ENCODE measurements at places on chromosomes 5 and 9. TPM values are rescaled to one million over a fixed set of nuclear protein-coding genes. Genes with fewer than 3 reads are reported as not detected.

The DHX29 gene
- total RNA-seq, result 28.8 TPM

The PAX5 gene
- not detected for total RNA-seq

The SLC23A1 gene
- not detected for total RNA-seq

The SELENOP gene
- total RNA-seq, result 11.4 TPM

The SLC36A2 gene
- not detected for total RNA-seq

The ADRA1B gene
- total RNA-seq, result 1.9 TPM

The DDX4 gene
- total RNA-seq, result not detected

The DMRT3 gene
- total RNA-seq, result not detected

The FST gene
- total RNA-seq, result 57.1 TPM

The MSX2 gene
- total RNA-seq, result 5.6 TPM

The GCNT1 gene
- total RNA-seq, result 14.7 TPM

The WDR31 gene
- 1.6 TPM for total RNA-seq

The CRHBP gene
- 4.7 TPM for total RNA-seq

The TSSK1B gene
- 0.20 TPM for total RNA-seq

The CNTNAP3 gene
- total RNA-seq, result 2.7 TPM

The CDH12 gene
- total RNA-seq, result not detected

The ITK gene
- 0.48 TPM for total RNA-seq

The NSUN2 gene
- total RNA-seq, result 78.8 TPM

The IFNA13 gene
- total RNA-seq, result not detected

The FOXD4L5 gene
- 0.11 TPM for total RNA-seq

The ENTREP1 gene
- total RNA-seq, result 2.0 TPM

The PCDHGB1 gene
- total RNA-seq, result 1.5 TPM

The UBE2R2 gene
- 48.7 TPM for total RNA-seq

The PCDH12 gene
- not detected for total RNA-seq

The CDH6 gene
- 90.1 TPM for total RNA-seq

The NLN gene
- total RNA-seq, result 59.3 TPM

The FAM219A gene
- total RNA-seq, result 59.9 TPM

The CYLC2 gene
- total RNA-seq, result not detected

The PCSK5 gene
- total RNA-seq, result 11.5 TPM

The EMB gene
- total RNA-seq, result 19.8 TPM

The AHRR gene
- 8.6 TPM for total RNA-seq

The FBXW11 gene
- 65.9 TPM for total RNA-seq

The POU5F2 gene
- total RNA-seq, result 0.54 TPM

The CARD9 gene
- 2.7 TPM for total RNA-seq

The CSF1R gene
- 1.4 TPM for total RNA-seq

The BRINP1 gene
- total RNA-seq, result 2.7 TPM

The SLC1A1 gene
- total RNA-seq, result 6.4 TPM

The ADRB2 gene
- total RNA-seq, result 0.64 TPM

The GRHPR gene
- total RNA-seq, result 88.1 TPM

Measured in astrocyte (in vitro differentiated cells and primary cell).